Liver (tissue), 10 donors: ENCODE measurements at places on chromosomes 12 and 14. TPM values are rescaled to one million over a fixed set of nuclear protein-coding genes. Genes with fewer than 3 reads are reported as not detected.

The CISTR gene
- total RNA-seq: not detected

The CLEC9A gene
- total RNA-seq: 0.14 TPM

The C12orf60 gene
- 1.5 TPM for total RNA-seq

The TRPV4 gene
- 1.3 TPM for total RNA-seq

The KRT6C gene
- not detected for total RNA-seq

The KRT75 gene
- not detected for total RNA-seq

The MYH6 gene
- total RNA-seq: 0.17 TPM

The NGDN gene
- 20.4 TPM for total RNA-seq

The FOXM1 gene
- not detected for total RNA-seq

The DUSP16 gene
- total RNA-seq: 56.4 TPM

The AMN gene
- total RNA-seq: 51.2 TPM

The AQP6 gene
- total RNA-seq: not detected

The IQSEC3 gene
- under 0.01 TPM for total RNA-seq
